ENCODE measurements at places on chromosomes 16 and 17.

- peak; percentile 76 for DNase-seq
Observed at GRCh38 chr17:66633317-66633965, 201.5 kb upstream of the CACNG5 start.

DNA sequence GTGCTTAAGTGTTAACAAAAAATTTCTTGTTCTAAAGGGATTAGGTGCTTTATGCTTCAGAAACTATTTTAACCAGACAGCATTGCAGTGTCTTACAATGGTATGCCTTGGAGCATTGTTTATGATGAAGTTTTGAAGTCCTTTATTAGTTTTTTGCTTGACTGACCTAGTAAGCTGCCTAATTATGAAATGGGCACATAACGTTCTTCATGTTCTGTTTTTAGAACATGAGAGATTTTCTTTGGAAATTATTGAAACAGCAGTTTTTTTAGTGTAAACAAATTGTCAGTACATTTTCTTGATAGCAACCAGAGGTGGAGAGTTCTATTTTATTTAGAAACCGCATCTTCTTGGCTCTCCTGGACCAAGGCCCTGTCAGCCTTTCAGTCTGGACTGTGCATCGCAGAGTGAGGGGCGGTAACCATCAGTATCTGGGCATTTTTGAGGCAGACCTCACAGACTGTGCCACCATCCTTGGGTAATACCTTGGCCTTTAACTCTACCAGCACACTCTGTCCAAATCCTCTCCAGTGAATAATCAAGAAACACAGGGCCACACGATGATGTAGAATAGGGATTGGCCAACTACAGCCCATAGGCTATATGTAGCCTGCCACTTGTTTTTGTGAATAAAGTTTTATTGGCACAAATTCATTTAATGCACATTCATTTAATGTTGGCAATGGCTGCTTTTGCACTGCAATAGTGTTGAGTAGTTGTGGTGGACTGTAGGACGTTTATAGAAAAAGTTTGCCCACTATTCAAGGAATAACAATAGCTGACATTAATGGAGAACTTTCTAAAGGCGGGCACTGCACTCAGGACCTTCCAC is 81.1 kb downstream of the VPS35L start:
- no peak for DNase-seq

DNA sequence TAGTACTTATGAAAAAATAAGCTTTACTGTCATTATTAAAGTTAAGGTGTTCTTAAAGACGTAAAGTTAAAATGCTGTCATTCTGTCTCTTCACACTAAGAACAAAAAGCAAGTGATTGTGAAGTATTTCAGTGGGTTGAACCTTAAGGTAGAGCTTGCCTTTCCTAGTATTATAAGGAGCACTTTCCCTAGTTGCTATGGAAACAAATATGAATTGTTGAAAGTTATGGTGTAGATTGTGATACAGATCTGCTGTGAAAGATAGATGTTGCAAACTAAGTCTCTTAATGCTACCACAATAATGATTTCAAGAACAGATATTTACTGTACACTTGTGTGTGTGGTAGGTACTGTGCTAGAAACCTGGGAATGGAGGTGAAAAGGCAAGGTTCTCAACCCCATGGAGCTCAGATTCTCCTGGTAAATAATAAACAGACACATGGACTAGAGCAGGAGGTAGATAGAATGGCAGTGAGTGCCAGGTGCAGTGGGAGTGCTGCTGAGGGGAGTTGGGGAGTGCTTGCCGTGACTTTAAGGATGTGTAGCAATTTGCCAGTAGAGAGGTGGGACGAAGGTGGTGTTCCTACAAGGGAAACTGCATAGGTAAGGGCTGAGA is 34.7 kb downstream of the MRTFB start:
- DNase-seq = no peak

DNA sequence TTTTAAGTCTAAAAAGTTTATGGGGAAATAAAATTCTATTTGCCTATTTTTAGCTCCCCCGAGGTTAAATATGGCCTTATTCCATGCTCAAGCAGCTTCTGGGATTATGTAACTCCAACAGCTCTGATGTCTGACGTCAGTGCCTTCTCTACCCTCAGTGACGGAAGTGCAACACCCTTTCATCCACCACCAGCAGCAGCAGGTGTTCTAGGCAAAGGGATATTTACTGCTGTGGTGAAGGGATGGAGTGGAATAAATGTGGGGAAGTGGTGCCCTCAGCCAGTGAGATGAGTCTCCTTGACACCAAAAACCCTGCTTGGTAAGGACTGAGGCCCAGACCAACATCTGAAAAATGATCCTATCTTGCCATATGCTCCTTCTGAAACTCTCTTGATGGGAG is 247.4 kb downstream of the SHISA9 start:
- no peak for DNase-seq

- DNase-seq = peak; percentile 4
Observed at GRCh38 chr16:27096375-27096774, 29.6 kb downstream of the C16orf82 start.

DNA sequence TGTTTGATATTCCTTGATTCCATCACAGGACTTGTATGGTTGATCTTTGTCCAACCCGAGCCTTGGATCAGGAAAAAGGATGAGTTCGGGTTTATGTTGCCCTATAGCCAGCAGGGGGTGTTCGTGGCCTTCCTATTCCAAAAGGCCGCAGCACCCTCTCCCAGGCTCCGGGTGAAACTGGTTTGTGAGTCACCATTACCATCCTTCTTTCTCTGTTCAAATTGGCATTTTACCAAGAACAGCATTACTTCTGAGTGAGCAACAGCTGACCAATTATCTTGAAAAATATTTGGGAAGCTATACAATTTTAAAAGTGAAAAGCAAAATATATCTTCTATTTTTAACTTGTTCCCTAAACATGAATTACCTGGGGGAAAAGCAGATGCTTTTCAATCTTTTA is 24.3 kb upstream of the KRT20 start:
- peak; percentile 70 for DNase-seq

DNA sequence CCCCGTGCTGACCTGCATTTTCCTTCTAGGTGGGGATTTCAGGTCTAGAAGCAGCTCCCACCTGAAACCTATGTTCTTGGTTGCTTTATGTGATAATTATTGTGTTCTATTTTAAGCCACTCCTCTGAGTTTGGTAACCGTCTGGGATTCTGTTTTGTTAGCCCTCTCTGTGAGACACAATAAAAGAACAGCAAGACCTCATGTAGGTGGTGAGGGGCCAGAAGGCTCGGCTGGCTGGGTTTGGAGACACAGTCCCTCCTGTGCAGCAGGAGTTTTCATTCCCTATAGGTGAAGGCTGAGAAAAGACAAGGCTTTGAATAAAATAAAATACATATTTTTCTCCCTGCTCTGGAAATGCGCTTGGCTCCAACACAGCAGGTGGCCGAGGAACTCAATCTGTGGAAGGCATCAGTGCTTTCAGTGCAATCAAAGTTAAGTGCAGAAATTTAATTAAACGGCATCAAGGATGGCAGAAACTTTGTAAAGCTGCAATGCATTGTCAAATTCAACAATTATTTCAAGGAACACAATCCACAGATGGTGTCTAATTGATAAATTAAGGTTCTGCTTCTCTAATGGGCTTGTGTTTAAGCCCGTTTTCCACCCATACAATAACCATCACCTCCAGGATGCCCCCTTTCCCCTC is 107.8 kb downstream of the MSI2 start:
- no peak for DNase-seq

GRCh38 chr17:79843474-79843815 is 4.2 kb upstream of the CBX4 start:
- DNase-seq = no peak

All from activated CD8-positive, alpha-beta memory T cell treated with anti-CD3 and anti-CD28 coated beads, Interleukin-2, amount 10 ng/mL, durations not matched to agents 7 days and 5 days (primary cell).